ENCODE measurements at places on chromosomes 2 and 18.
A peak's percentile ranks its signal among the peaks of the same experiment; 100 is the strongest.

DNA sequence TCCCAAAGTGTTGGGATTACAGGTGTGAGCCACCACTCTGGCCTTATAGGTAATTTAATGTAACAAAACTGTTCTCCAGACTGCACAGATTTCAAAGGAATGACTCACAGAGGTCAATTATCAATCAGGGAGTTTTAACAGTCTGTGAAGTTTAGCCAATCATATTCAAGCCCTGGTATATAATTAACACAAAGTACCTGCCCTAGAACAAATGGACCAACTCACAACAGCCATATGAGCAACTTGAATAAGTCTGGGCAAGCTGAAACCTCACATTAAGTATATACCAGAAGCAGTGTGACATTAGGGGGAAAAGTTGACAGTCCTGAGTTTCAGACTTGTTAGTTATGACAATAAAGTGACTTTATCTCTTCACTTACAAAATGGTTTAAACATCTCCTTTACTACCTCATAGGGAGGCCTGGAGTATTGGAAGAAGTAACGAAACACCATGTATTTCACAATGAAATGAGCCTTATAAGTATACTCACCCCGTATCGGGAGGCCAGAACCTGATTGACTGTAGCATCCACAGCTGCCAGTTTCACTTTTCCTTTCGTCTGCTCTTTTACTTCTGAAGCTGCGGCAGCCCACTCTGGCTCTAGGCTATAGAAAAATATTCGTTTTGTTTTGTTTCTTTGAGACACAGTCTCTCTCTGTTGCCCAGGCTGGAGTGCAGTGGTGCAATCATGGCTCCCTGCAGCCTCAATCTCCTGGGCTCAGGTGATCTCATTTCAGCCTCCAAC lies 22.2 kb downstream of the PDIA6 start:
- no peak for DNase-seq

DNA sequence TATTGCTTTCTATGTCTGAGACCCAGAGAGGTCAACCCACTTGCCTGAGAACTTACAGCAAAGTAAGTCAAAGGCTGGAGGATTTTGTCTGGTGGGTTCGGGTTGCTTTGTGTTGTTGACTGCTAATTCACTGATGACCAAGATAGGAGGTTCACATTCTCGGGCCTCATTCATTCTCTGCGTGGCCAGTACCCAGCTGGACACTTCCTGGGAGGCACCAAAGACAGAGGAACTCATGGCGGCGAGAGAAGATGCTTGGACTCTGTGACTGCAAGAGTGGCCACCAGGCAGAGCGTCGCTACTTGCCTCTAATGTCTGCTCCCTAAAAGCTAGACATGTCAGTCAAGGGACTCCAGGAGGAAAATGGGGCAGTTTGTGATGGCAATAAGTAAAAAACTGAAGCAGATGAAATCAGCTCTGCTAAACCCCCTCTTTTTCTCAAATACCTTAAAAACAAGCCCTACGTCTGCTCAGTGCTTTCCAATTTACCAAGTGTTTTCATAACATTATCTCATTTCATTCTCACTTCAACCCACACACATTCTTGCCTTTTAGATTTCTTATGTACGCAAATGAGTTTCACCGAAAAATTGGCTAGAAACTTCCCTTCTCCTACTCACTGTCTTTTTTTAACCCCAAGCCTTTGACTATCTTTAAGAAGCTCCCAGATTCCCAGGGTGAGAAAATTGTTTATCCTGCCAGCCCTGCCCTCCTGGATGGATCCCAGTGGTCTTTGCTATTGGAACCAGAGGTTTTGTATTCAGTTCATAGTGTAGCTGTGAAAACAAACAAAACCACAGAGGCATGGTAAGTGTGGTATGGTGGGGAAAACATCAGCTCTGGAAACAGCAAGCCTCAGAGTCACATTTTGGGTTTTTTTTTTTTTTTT lies 4.9 kb upstream of the LBH start:
- DNase-seq = no peak

DNA sequence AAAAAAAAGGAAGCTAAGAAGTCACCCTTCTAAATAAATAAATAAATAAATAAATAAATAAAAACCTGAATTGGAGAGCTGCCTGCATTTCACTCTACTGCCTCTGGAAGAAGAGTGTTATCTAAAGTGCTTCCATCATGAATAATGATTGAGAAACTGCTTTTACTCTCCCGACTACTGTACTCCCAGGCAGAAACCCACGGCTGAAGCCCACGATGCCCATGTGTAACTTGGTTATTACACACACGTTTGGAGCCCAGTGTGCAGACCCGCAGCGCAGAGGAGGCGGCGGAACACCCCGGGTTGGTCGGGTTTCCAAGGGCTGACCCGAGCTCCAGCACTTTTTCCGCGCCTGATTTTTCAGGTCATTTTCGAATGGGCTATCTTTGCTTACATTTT lies 697 bp upstream of the SPATS2L start:
- peak; percentile 2 for DNase-seq

GRCh38 chr2:2146969-2147900 lies 183.8 kb downstream of the MYT1L start:
- no peak for DNase-seq

DNA sequence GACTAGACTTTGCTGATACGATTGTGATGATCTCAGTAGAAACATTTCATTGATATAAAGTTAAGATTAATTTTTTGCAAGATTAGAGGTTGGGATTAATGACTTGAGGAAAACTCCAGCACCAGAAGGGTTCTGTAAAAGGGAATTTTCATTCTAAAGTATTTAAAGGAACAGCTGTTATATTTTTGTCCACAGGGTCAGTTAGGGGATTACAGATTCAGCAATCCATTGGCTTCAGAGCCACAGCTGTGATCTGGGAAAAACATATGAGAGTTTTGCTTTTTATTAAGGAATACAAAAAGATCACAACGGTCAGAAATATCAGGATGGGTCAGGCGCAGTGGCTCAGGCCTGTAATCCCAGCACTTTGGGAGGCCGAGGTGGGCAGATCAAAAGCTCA lies 19.6 kb upstream of the REV1 start:
- no peak for DNase-seq

DNA sequence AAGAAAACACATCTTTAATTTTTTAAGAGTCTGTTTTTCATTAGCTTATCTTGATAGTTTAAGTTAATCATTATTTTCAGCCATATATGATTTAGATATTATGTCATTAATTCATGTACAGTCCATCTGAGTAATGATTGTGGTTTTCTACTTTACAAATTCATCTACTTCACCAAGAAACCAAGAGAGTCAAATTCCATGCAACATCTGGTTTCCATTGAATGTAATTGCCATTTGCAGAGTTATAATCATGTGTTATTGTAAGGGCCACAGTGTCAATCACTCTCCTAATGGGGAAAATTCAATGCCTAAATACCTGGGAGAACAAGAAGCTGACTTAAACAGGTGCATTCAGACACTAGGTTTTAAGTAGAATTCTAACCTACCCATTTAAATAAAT lies 217.2 kb upstream of the OSR1 start:
- DNase-seq = no peak

- DNase-seq = no peak
Observed at GRCh38 chr2:15307526-15307925, 253.6 kb downstream of the NBAS start.

DNA sequence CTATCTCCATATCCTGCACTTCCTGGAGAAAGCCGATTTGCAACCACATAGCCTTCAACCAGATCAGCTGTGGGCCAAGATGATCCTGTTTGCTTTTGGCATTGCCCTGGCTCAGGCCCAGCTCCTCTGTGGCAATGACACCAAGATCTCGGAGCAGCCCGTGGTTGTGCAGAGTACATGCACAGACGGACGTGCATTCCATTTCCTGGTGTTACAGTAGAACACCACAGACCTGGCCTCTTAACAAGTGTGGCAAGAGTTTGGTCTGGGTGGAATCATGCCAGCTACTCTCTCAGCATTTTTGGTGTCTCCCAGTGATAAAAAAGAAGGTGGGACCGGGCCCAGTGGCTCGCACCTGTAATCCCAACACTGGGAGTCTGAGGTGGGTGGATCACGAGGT lies 20.0 kb downstream of the MALT1 start:
- DNase-seq = peak; percentile 22

- DNase-seq = no peak
Observed at GRCh38 chr18:28075501-28075900, 101.4 kb downstream of the CDH2 start.
